Neural crest cell (in vitro differentiated cells): ENCODE measurements at places on chromosomes 1 and 21. TPM values are rescaled to one million over a fixed set of nuclear protein-coding genes. Genes with fewer than 3 reads are reported as not detected.

DNA sequence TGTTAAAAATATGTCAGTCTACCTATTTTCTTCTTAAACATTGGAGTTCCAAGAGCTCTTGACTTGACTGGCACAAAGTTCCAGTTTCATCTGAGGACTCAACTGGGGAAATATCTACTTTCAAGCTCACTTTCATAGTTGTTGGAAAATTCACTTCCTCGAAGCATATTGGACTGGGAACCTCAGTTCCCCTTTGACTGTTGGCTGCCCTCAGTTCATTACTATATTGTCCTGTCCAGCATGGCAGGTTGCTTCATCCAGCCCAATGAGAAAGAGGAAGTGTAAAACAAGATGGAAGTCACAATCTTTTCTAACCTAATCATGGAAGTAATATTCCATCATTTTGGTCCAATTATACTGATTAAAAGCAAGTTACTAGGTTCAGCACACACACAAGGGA is 54.3 kb downstream of the ZNF697 start:
- no peak for DNase-seq

DNA sequence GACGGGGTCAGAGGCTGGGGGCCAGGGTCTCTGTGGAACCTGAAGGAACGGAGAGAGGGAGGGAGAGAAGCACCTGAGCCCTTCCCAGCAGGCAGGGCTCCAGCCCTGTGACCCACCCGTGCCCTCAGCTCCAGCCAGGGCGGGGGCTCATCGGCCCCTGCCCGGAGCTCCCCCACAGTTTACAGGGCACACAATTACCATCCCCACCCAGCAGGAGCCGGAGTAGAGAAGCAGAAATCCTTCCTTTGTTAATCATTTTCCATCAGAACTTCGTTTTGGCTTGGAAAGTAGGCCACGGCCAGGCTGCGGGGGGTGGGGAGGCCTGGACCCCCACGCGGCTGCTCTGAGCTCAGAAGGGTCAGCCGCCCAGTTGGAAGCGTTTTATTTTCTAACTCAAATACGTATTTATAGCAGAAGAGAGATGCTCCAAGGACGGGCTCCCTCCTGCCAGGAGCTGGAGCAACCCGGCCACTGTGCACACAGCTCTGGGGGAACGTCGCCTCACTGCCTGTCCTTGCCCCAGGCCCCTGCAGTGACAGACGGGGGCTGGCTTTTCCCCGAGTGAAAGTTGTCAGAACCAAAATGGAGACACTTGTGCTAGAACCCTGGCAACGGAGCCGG is 42.7 kb upstream of the ADARB1 start:
- no peak for DNase-seq

DNA sequence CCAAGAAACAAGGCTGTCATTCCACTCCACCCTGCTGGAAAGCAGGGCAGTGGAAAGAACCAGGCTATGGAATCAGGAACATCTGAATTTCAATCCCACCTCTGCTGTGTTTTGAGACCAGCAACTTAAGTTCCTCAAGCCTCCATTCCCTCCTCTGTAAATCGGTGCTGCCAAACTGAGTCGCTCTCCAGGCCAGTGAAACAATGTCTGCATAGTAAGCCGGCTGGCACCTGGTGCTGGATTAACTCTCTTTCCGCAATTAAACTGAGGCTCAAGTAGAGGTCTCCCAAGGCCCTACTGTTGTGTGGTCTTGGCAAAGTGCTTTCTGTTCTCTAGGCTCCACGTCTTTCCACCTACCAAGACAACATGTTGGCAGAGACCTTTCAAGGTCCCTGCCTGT is 65.3 kb downstream of the SSBP3 start:
- DNase-seq: no peak

DNA sequence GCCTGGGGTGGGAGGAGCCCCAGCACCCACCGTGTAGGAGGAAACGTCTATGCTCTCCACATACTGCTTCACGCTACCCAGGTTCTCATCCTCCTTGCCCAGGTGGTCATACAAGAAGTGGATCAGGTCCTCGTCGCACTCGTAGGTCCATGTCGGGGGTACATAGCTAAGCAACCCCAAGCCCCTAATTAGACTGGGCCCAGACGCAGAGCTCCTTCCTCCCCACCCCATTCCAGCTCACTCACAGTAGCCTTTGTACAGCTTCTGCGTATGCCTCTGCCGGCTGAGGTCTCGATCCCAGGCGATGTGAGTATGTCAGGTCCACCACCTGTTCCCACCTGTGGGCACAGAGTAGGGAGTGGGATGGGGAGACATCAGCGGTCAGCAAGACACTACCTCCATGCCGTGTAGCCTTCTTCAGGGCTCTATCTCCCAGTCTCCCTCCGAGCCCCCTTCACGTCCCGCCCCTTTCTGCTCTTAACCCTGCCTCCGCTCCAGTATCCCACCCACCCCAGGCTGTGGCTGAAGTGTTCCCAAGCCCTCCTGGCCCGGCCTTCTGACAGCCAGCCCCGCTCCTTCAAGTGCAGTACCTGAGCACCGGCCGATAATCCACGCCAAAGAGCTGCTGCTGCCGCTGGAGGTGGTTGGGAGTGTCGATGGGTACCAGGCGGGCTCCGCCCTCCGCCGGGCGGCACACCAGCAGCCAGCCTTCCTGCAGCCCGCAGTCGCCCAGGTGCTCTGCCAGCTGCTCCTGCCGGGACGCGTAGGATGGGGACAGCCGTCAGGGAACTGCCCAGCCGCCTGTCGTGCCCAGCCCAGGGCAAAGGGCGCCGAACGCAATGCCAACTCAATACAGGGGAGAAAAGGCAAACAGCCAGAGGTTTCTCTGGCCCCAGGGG is 919 bp downstream of the HECTD3 start:
- DNase-seq: no peak

- DNase-seq: no peak
These were observed 2.2 kb upstream of the ATP1A4 start for GRCh38 chr1:160149233-160149632.

GRCh38 chr1:82366689-82367088 is 566.0 kb downstream of the ADGRL2 start:
- DNase-seq: no peak

Gene MAEL
- 0.20 and 0.21 TPM in 2 replicates for total RNA-seq

Gene UBE2U
- not detected in 2 replicates for total RNA-seq

Gene MIXL1
- 0.37 and 0.41 TPM in 2 replicates for total RNA-seq

Gene KCNJ15
- total RNA-seq: 0.23 and 0.40 TPM in 2 replicates
